ENCODE measurements at places on chromosomes 7 and 10. TPM values are rescaled to one million over a fixed set of nuclear protein-coding genes. Genes with fewer than 3 reads are reported as not detected.

The FZD8 gene
- 7.5 TPM for total RNA-seq

The TBC1D12 gene
- 4.6 TPM for total RNA-seq

The TMEM140 gene
- 1.7 TPM for total RNA-seq

The OPN4 gene
- total RNA-seq, result not detected

The CUL1 gene
- 52.4 TPM for total RNA-seq

The ENTPD1 gene
- 0.05 TPM for total RNA-seq

The UBE2D1 gene
- 26.2 TPM for total RNA-seq

The USP6NL gene
- total RNA-seq, result 14.8 TPM

The CPSF4 gene
- total RNA-seq, result 46.6 TPM

The ANKRD16 gene
- total RNA-seq, result 10.9 TPM

The PNLIPRP3 gene
- not detected for total RNA-seq

The CNTNAP2 gene
- total RNA-seq, result 0.06 TPM

The FAM149B1 gene
- 7.3 TPM for total RNA-seq

The TMEM236 gene
- 0.08 TPM for total RNA-seq

The PALD1 gene
- total RNA-seq, result 5.9 TPM

The CCL24 gene
- total RNA-seq, result not detected

The MRLN gene
- total RNA-seq, result not detected

The LBX1 gene
- not detected for total RNA-seq

The SMURF1 gene
- total RNA-seq, result 25.7 TPM

The GTPBP10 gene
- total RNA-seq, result 20.9 TPM

The C10orf120 gene
- not detected for total RNA-seq

The ANKRD2 gene
- 4.2 TPM for total RNA-seq

The STEAP2 gene
- 5.4 TPM for total RNA-seq

The TAS2R41 gene
- not detected for total RNA-seq

The CALML5 gene
- not detected for total RNA-seq

The LEP gene
- total RNA-seq, result not detected

The TAC1 gene
- total RNA-seq, result not detected

All from A549 treated with DMSO at 1 μM for 4 hours (cell line).